Activated CD4-positive, alpha-beta T cell treated with anti-CD3 and anti-CD28 coated beads, Interleukin-10, Interleukin-2, amounts not matched to agents 100 ng/mL and 50 ng/mL, durations not matched to agents 16 hours and 8 hours (primary cell): ENCODE measurements at places on chromosomes 13 and 19.
A peak's percentile ranks its signal among the peaks of the same experiment; 100 is the strongest.

DNA sequence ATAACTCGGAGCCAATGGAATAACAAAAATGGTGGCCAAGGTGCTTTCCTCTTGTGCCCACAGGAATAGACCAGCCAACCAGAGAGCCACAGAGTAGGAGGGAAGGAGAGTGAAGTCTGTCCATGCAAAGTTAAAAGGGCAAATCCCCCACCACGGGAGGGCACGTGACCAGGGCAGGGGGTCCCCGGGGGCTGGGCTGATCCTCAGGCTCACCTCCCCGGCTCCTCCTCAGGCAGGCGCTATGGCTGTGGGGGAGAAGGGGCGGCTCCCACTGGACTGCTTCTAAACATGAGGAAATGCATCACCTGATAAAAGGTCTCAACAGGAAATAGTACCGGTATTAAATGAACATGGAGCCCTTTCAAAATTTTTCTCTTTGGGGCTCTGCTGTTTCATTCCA is 73.2 kb upstream of the SLC15A1 start:
- no peak for DNase-seq

- DNase-seq, result no peak
Observed at GRCh38 chr19:32830231-32831014, 39.1 kb downstream of the SLC7A9 start.

GRCh38 chr13:110525328-110526319 is 35.9 kb downstream of the RAB20 start:
- DNase-seq, result no peak

GRCh38 chr13:30832845-30833332 is 73.2 kb upstream of the MEDAG start:
- peak; percentile 54 for DNase-seq

GRCh38 chr19:4059453-4059871 is 7.2 kb downstream of the ZBTB7A start:
- DNase-seq, result no peak

DNA sequence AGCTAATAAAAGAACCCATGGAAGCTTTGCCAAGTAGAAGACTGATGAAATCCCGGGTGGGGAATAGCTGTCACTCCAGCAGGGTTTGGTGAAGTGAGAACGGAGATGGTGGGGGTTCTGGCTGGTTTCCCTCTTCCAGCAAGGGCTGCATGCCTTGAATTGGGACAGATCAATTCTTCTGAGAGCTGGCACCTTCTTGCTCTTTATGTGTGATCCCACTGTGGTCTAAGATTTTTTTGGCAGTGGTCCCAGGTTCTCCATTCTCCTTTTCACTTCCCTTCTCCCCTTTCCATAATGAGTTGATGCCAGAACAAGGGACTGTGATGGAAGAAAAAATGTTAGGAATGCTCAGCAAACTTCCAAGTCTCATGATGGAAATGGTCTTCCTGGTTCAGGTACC is 50.0 kb downstream of the TNFSF11 start:
- DNase-seq, result no peak

- peak; percentile 7 for DNase-seq
Observed at GRCh38 chr13:44843403-44843802, 145.9 kb downstream of the NUFIP1 start.

DNA sequence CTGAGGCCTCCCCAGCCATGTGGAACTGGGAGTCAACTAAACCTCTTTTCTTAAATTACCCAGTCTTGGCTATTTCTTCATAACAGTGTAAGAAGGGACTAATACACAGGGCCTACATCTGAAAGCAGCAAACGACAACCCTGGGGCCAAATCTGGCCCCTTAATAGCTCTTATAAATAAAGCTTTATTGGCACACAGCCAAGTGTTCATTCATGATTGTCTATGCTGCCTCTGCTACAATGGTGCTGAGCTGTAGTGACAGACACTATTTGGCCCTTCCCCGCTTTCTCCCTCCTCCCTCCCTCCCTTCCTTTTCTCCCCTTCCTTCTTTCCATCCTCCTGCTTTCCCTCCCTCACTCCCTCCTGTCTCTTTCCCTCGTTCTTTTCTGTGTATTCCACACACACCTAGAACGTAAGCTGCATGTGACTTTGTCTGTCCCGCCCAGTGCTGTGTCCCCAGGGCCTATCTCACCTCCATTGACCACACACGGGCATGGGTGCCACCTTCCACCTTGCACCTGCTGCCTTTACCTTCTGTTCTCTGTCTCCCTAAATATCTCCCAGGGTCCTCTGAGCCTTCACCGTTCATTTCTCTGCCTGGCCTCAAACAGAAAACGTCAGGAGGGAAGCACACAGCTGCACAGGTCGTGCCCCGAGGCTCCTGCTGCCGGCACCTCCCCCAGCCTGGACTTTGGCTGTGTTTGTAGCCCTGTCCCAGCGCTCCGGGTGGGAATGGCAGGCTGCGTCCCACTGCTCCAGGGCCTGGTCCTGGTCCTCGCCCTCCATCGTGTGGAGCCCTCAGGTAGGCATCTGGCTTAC is at the start of gene PROZ:
PROZ (plus strand) TSS at position 720 of the 819 bp plus-strand sequence; CDS start at position 733, 13 bp downstream.
- DNase-seq, result no peak

DNA sequence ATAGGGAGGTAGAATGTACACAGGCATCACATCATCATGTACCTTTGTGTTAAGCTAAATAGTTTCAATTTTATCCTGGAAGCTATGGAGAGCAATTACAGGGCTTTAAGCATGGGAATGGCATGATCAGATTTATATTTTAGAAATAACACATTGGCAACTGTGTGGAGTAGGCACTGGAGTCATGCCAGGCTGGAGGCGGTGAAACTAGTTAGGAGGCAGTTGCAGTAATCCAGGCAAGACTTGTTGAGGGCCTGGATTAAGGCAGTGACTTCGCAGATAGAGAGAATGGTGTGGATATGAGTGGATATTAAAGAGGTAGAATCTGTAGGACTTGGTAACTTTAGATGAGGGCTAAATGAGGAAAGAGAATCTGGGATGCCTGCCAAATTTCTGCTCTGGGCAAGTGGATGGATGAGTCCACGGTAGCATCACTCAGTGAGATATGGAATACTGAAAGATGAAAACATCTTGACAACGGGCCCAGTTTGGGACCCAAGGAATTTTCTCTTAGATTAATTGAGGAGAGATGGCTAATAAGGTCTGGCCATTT is 506.2 kb downstream of the FGF9 start:
- DNase-seq, result no peak

DNA sequence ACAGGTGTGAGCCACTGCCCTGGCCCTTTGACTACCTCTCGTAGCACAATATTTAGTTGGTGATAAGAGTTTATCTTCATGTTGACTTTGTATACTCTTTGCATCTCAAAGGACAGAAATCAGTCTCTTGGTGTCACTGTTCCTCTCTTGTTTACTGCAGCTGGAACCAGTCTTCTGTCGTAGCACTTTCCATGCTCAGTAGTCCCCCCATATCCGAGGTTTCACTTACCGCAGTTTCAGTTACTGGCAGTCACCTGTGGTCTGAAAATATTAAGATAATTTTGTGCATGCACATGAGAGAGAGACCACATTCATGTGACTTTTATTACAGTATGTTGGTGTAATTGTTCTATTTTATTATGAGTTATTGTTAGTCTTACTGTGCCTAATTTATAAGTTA is 49.1 kb downstream of the WASF3 start:
- DNase-seq, result no peak
